KG1 (cell line): ENCODE measurements at places on chromosomes 4 and X.
A peak's percentile ranks its signal among the peaks of the same experiment; 100 is the strongest.

- DNase-seq, result peak; percentile 15
Observed at GRCh38 chr4:109046471-109047201, 255.8 kb downstream of the COL25A1 start.

- DNase-seq, result no peak
Observed at GRCh38 chr4:27040356-27040755, 179.7 kb downstream of the STIM2 start.

GRCh38 chrX:1833656-1834360, 218.9 kb downstream of the ASMT start:
- no peak for DNase-seq

GRCh38 chrX:70960730-70961129, 29.8 kb upstream of the SLC7A3 start:
- no peak for DNase-seq

GRCh38 chr4:1872870-1873269, 1.7 kb downstream of the NSD2 start:
- DNase-seq, result no peak

DNA sequence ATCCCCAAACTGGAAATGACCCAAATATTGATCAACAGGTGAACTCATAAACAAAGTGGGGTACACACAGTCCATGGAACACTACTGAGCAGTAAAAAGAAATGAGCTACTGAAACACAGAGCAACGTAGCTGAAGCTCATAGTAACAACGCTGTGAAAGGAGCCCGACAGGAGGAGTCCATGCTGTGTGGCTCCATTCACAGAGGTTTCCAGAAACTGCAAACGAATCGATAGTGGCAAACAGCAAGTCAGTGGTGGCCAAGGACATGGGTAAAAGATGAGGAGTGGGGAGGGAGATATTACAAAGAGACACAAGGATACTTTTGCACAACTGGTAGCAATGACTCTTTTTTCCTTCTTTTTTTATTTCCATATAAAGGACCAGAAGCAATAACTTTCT, 90.4 kb downstream of the HAUS3 start:
- DNase-seq, result no peak

DNA sequence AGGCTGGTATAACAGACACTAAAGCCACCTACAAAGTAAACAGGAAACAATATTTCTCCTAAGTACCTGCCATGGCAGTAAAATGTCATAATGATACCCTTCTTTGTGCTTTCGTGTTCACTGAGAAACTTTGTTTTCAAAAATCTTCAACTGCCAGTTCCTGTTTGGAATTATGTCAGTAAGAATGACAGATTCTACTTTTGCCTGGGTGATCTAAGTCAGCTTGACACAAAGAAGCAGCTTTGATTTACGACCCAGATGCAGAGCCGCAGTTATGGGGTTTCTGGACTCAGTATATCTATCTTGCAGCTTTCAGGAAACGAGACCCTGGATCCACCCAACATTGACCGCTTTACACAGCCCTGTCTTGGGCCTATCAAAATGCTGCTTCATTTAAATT, 71.2 kb downstream of the SNX25 start:
- DNase-seq, result no peak

GRCh38 chrX:43456063-43456462, 200.0 kb upstream of the MAOA start:
- no peak for DNase-seq

DNA sequence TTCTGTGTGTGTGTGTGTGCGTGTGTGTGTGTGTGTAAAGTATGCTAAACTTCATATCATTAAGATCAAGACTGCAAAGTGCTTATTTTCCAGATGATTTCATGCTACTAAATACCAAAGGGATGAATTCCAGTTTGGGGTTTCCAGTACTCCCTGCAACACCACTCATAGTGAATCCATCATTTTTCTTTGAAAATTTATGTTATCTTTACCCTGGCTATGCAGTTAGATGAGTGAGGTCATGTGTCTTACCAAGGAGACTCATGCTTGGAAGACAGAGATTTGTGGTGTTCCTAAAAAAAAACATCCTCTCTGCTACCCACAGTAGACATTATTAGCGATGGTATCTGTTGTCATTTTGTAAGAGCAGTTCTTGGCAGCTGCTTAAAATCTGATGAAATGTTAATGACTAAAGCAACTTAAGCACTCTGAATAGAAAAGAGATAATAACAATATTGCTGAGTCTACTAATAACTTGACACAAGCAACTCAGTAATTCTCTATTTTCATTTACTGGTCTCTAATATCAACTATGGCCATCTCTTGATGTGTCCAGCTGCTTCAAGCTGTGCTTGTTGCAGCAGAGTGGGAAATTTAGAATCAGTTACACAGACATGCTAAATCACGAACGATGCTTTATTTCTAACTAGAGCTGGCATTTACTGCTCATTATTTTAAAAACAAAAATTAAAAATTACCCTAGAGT, 1953.0 kb upstream of the IGFBP7 start:
- no peak for DNase-seq

DNA sequence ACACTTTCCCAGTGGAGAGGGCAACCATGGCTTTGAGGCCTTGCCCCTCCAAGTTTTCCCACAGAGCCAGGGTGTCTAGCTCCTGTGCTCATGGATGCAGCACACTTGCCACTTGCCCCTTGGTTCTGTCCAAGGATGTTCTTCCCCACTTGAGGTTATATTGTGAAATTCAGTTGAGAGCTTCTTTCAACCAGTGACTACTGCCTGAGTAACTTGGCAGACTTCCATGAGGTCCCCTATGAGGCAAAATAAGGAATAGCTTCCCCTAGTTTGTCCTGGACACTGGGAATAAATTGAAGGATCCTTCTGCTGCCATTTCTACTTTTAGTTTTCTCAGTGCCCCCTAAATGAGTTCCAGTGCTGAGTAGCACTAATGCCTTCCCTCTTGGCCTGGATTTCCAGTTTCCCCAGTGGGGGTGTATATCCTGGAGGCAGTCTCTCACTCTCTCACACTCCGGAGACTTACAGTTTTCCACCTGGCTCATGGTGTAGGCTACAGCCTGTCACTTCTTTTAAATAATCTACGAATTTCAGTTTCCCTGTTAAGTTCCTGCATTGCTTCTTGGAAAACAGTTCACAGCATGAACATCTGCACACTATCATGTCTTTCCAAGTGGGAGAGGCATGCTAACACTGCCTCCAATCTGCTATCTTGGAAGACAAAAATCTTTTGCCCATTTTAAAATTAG, 36.4 kb upstream of the ADH4 start:
- DNase-seq, result no peak

DNA sequence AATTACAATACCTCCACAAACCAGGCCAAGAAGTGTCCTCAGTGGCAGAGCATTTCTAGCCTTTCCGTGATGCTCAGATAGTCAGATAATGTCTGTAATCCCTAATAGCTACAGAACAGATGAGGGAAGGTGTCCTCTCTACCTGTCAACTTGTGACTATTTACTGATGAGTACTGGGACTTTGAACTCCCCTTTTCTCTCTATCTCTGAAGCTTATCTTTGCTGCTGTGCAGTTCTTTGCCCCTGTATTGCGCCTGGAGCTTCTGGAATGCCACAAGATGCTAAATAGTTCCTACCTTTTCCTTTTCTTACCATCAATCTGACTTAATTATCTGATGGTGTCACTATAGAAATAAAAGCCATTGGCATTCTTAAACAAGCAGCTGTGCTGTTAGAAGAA, 30.5 kb downstream of the FGF2 start:
- no peak for DNase-seq

DNA sequence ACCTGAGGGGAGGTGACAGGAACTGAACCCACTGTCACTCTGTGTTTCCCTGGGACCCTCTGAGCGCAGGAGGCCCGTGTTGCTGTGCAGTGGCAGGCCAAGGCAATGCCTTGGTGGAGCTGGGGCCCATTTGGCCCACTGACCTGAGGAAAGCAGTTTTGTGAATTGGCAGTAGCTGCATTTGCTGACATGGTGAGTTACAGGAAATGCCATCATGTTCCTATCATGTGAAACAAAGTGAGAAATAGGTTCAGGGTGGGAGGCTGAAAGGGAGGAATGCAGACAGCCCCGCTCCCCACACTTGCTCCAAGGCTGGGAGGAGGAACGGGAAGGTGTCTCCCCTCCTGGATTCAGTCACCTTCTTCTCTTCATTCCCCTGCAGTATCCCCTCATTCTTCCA, 146.1 kb downstream of the PTTG2 start:
- no peak for DNase-seq

DNA sequence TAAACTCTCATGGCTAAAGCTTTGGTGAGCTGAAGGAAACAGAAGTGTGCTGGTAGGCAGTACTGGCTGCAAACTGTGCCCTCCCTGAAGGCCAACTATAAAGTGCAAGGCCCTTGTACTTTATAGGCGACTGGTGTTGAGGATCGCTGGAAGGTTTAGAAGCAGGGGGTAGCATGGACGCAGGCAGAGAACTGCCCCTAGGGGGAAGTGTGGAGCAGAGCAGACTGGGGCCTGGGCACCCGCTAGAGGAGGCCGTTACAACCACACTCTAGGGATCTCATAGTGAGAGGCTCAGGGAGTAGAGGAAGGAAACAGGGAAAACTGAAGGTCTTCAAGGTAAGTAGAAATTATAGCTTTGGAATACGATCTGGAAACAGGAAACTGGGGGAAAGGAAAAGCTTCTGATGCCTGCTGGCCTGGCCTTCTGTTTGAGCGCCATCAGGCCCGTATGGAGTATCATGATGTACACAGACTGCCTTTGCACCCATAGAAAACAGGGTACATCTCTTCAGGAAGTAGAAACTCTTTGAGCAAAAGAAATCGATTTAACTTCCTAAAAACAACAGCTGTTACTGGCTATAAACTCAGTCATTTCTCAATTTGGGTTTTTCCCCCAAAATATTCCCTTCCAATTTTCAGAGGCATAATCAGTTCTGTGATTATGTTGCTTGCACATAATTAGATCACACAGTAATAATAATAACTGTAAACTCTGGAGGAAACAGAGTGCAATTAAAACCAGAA, 23.9 kb upstream of the TMSB4X start:
- DNase-seq, result peak; percentile 59

DNA sequence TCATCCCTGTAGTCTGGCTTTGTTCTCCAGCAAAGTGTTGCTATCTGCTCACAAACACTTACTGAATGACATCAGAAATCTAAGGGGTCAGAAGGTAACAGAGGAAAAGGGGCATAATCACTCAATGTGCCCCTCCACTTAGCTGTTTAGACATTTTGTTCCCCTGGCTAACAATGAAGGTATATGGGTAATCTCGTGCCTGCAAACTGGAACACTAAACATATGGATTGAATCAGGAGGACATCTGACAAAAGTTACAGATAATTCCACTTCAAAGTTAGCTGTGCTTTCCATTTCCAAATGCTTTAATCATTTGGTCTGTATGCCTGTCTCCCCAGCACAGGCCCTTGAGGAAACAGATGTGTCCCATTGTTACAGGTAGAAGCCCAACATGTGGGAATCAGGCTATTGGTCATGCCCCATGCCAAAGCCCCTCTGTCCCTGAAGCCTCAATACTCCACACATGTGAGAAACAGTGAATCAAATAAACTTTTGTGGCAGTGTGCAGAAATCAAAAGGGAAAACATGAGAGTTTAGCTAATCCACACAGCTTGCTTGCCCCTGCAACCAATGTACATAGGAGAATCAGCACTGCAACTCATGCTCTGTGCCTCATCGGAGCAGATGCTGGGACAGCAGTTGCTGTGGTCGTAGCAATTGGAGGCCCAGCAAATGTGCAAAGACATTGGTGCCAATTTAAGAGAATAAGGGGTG, 111.7 kb downstream of the RNF150 start:
- no peak for DNase-seq

GRCh38 chr4:42487230-42487629, 89.9 kb downstream of the SHISA3 start:
- no peak for DNase-seq

- DNase-seq, result no peak
Observed at GRCh38 chr4:40190880-40191815, 5.7 kb upstream of the RHOH start.

DNA sequence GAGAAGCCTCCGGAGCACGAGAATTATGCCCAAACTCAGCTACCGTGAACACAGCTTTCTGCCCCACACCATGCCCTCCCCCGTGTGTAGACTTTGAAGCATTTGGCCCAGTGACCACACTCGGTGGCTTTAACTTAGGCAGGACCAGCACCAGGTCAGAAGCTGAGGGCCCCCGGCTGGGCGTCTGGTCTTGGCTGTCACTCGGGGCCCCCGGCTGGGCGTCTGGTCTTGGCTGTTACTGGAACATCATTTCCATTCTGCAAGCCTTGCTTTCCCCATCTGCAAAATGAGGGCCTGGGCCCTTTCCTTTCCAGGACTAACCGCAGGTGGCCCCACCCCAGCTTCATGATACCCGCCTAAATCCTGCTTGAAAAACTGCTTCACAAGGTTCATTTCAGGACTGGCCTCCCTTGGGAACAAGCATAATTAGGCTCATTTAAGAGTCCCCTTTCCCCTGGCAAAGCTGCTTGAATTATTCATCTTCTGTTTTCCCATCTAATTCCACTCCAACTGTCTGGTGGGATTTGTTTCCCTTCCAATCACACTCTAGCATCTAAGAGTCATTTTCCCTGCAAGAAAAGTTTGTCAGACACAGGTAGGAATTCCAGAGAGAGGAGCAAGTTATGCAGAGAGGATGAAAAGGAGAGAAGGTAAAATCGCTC, 82.5 kb downstream of the WFS1 start:
- no peak for DNase-seq

- DNase-seq, result no peak
Observed at GRCh38 chrX:73581002-73581628, 18.1 kb downstream of the CHIC1 start.

DNA sequence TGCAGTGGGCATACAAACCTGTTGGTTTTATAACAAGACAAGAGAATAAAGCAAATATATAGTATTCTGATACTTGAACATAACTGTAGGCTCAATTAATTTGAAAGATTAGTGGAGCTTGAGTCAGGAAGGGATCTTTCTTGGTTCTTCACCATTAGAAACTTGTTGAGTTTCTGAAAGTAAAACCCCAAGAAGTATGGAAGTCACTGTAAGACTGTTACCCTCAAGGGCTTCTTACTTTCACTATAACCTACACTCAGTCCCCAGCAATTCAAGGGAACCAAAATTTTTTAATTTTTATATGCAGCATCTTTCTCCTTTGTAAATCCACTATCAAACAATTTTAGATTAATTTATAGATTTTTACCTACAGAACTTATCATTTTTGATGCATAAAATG, 2019.2 kb upstream of the ADGRL3 start:
- DNase-seq, result no peak

GRCh38 chrX:68842351-68842750, 13.5 kb downstream of the EFNB1 start:
- no peak for DNase-seq

GRCh38 chr4:162582180-162582579, 418.4 kb upstream of the FSTL5 start:
- DNase-seq, result no peak
